Activated CD4-positive, CD25-positive, alpha-beta regulatory T cell (primary cell): ENCODE measurements at places on chromosomes 6 and 20.

- DNase-seq = no peak
Observed at GRCh38 chr20:23649830-23650417, 12.2 kb upstream of the CST3 start.

DNA sequence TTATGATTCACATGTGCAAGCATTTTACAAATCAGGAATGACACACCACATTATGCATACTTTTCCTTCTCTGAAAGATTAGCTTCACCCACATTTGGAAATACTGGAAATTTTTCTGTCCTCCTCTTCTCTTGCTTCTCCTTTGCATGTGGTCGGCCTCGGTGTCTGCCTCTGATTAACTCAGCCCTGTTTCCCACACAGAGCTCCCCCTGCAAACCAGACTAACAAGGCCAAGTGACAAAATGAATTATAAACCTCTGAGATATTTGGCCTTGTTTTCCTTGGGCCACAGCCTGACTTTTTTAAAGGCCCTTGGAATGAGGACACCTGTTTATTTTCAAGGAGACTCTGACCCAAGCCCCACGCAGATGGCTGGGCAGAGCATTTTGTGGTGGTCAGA, 9.0 kb upstream of the CCN6 start:
- DNase-seq = no peak

- no peak for DNase-seq
Observed at GRCh38 chr6:84521511-84521910, 242.9 kb downstream of the TBX18 start.

- no peak for DNase-seq
Observed at GRCh38 chr6:100372326-100373091, 92.2 kb downstream of the SIM1 start.

- DNase-seq = no peak
Observed at GRCh38 chr20:57396984-57397692, 5.9 kb downstream of the RBM38 start.

DNA sequence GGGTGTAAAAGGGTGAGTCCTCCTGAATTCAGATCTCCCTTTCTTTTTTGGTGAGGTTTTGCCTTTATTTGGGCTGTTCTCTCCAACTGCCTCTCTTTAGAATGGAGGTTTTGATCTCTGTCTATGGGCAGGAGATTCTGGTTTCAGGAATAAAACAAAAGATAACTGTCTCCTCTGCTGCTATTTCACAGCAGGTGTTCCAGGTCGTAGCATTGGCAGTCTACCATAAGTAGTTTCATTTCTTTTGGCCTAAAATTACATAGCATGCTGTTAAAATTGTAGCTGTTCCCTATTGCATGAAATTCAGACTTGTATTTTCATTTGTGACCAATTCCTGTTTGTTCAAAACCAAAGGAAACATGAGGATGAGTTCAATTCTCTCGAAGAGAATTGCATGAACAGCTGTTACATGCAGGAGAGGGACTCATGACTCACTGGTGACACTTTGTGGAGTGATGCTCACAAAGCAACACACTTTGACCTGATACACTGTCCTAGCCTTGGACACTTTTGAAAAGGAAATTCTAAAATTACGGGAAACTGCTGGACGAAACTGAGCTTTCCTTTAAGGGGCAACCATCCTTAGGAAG, 76.8 kb upstream of the SIRPG start:
- DNase-seq = no peak

DNA sequence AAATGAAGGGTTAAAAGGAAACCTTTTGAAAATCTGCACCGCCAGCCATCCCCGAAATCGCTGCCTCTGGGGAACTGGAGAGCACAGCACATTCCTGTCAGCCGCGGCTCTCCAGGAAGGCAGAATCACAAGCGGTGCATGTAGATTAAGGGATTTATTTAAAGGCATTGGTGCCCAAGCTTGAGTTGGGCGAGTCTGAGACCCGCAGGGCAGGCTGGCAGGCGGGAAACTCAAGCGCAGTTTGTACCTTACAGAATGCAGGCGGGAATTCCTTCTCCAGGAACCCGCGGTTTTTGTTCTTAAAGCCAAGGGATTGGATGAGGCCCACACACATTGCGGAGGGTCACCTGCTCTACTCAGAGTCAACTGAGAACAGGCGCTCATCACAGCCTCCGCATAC, 10.8 kb downstream of the GPR31 start:
- DNase-seq = no peak

GRCh38 chr6:31386977-31387376, 16.4 kb upstream of the MICA start:
- DNase-seq = no peak

DNA sequence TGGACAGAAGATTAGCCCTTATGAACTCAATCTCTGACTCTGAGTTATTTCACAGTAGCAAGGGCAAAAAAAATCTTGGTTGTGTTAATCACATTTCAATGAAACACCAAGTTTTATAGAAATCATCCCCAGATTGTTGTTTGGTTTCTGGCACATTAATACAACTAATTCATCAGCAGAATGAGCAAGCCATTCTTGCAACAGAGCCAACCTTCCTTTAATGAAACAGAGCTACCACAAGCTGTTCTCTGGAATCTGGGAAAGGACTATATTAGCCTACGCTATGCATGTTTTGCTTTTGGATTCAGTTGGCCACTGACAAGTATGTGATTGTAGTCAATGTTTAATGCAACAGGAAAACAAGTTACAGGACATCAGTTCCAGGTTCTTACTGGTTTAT, 13.8 kb upstream of the POPDC3 start:
- no peak for DNase-seq

- DNase-seq = no peak
Observed at GRCh38 chr6:50887112-50887511, 68.4 kb downstream of the TFAP2B start.

- DNase-seq = no peak
Observed at GRCh38 chr6:167410462-167410861, 85.6 kb downstream of the TTLL2 start.

GRCh38 chr6:71066153-71066552, 109.3 kb upstream of the B3GAT2 start:
- no peak for DNase-seq

DNA sequence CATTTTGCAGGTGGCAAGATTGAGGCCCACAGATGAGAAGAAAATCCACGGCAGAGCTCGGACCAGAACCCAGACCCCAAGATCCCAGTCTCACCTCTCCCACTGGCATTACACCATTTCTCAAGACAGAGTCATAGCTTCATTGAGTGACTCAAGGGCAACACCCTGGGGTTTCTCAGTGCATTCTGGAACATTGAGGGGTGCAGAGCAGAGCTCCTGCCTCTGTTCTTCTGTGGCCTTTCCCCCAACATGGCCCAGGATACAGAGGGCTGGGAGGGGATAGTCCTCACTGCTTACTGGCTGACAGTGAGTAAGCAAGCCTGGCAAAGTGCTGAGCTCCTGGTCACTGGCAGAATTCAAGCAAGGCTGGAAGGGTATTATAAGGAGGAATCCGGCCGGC, 74.0 kb downstream of the MDGA1 start:
- no peak for DNase-seq

DNA sequence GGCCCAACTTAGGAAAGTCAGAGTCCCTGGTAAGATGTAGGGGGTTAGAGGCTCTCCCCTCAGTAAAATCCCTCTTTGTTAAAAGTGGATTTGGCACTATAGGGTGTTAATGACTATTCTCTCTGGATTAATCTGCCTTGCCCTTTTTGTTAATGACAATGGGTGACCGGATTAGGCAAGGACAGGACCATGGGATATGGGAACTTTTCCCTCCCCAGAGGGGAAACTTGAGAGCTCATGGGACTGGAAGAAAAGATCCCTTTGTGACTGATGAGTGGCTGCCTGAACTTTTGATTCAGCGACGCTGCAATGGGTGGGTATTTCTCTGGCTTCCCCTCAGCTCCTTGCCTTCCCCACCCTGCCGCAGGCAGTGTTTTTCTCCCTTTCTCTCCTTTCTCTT, 12.2 kb upstream of the TAAR9 start:
- DNase-seq = no peak

- no peak for DNase-seq
Observed at GRCh38 chr20:63627751-63628245, 897 bp upstream of the GMEB2 start.

GRCh38 chr6:27805347-27805746, 106.8 kb downstream of the OR2B2 start:
- no peak for DNase-seq

GRCh38 chr6:120774275-120774674, 560.0 kb downstream of the TBC1D32 start:
- no peak for DNase-seq

GRCh38 chr20:19347943-19348456, 135.6 kb downstream of the SLC24A3 start:
- DNase-seq = no peak

DNA sequence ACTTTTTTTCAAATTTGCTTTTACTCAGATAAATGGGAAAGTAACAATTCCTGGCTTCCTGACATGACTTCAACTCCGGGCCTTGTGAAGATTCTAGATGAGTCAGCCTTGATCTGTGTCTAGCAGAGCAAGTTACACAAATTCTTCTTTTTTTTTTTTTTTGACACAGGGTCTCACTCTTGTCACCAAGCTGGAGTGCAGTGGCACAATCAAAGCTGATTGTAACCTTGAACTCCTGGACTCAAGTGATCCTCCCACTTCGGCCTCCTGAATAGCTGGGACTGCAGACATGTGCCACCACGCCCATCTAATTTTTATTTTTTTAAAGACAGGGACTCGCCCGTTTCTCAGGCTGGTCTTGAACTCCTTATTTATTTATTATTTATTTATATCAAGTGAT, 7.3 kb upstream of the ARHGAP18 start:
- DNase-seq = no peak

- no peak for DNase-seq
Observed at GRCh38 chr6:166203003-166203640, 35.5 kb upstream of the TBXT start.

DNA sequence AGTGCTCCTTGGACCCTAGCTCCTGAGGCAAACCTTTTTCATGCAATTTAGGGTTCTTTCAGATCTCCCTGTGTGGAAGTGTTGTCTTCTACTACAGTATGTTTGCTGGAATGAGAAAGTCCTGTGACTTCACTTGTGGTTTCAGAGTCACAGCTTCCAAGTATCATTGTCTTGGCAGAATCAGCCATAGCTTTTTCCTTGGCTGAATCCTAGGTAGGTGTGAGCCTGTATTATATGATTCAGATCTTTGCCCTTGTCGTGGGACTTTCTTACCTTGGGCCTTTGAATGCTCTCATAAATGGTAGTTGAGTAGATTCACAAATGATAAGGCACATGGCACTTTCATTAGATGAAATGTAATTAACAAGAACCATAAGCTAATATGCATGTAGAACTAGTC, 16.5 kb downstream of the CARMIL1 start:
- no peak for DNase-seq

DNA sequence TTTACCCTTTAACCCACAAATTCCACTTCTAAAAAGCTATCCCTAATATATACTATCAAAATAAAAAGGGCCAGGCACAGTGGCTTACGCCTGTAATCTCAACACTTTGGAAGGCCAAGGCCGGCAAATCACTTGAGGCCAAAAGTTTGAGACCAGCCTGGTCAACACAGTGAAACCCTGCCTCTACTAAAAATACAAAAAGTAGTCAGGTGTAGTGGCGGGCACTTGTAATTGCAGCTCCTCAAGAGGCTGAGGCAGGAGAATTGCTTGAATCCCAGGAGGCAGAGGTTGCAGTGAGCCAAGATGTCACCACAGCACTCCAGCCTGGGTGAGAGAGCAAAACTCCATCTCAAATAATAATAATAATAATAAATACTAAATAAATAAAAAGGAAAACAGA, 82.5 kb downstream of the TRIM27 start:
- no peak for DNase-seq

DNA sequence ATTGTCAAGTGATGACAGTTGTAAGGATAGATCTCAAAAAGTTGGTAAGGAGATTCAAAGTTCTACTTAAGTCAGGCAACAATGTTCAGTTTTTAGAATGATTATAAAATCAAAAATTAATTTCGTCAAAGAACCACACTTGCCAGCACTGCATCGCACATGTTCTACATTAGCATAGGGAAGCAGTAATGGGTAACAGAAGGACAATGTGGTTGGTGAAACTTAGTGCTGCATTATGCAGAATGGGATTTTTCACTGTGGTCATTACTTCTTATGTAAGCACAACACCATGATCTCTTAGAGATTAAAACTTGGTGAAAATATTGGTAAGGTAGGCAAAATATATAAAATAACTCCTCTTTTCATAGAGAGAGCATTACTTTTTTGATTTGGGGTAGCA, 173.7 kb upstream of the THEMIS start:
- DNase-seq = no peak

GRCh38 chr20:11626551-11626950, 291.1 kb upstream of the BTBD3 start:
- no peak for DNase-seq

DNA sequence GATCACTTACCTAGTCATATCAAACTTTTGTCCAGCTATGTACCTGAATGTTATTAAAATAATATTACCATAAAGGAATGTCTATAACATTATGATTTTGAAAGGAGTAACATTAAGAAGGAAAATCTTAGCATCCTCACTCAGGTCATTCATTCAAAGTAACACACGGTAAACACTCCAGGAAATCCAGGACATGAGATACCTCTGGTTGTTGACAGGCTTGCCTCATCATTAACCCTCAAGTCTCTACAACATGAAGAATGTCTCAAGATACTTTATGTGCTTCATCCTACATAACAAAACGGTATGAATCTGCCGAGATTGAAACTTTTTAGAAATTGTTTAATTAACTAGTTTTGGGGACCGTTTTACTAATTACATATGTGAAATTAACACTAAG, 690 bp upstream of the FILIP1 start:
- no peak for DNase-seq

DNA sequence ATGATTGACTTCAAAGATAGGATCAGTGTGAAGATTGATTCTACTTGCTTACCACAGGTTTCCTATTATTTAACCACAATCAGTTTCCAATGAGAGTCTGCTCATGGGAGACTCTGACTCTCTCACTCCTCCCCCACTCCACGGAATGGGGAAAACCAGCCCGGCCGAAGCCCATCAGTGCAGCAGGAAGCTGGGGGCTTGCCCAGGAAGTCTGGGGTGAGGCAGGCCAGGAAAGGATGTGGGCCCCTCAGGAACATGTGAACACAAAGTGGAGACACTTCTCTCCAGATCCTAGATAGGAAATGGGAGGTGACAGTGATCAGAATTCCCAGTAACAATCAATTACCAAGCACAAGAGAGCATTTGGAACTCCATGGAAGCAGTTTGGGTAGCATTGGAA, 144.2 kb downstream of the TTLL2 start:
- no peak for DNase-seq

DNA sequence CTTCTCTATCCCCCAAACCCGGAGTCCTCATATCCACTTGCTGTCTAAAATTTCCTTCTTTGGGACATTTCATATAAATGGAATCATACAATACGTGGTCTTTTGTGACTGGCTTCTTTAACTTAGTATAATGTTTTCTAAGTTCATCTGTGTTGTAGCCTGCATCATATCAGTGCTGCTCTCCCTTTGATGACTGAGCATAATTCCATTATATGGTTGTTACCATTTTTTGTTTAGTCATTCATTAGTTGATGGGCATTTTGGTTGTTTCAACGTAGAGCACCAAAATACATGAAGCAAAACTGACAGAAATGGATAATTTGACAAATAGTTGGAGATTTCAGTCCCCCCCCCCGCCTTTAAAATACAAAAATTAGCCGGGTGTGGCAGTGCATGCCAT, 71.5 kb downstream of the ZFAND3 start:
- DNase-seq = no peak

GRCh38 chr6:54285595-54285994, 22.6 kb upstream of the TINAG start:
- no peak for DNase-seq

- no peak for DNase-seq
Observed at GRCh38 chr6:13094781-13095425, 233.4 kb downstream of the TBC1D7 start.

- no peak for DNase-seq
Observed at GRCh38 chr6:22357724-22358189, 60.9 kb upstream of the PRL start.
